ENCODE measurements at places on chromosomes 2 and 18.

DNA sequence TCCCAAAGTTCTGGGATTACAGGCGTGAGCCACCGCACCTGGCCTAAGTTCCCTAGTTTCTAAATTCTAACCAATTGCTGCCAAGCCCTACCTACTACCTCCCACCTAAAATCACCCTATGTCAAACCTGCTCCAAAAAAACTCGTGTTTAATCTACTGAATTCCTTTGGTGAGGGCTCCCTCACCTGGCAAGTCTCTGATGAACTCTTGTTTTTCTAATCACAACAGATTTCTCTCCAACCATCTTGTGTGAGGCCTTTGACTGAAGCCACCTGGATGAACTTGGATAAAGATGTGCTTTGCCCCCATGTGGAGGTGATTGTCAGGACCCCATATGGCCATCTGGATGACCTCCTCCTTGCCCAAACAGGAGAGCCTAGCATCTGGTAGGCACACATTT, 17.4 kb upstream of the SLC35G4 start:
- no peak for DNase-seq

- no peak for DNase-seq
Measured at GRCh38 chr2:105858868-105859693, 114.4 kb downstream of the NCK2 start.

- DNase-seq = no peak
Measured at GRCh38 chr18:13280070-13280795, 61.7 kb downstream of the LDLRAD4 start.

- no peak for DNase-seq
Measured at GRCh38 chr2:20615068-20615465, 35.8 kb downstream of the HS1BP3 start.

DNA sequence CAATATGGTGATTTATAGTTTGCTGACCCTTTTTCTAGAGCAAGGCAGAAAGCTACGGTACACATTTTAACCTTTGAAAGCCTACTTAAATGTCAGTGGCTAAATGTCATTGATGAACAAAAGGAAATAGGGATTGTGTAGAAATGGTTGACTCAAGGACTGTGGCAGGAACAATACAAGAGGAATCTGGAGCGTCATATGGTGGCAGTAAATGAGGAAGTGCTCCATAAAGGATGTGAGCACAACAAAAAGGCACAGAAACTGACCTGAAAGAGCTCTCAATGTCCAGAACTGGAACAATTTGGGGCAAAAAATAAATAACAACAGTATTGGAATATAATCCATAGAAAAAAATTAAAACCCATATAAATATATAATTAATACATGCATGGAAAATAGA, 443.9 kb upstream of the VRK2 start:
- DNase-seq = no peak

DNA sequence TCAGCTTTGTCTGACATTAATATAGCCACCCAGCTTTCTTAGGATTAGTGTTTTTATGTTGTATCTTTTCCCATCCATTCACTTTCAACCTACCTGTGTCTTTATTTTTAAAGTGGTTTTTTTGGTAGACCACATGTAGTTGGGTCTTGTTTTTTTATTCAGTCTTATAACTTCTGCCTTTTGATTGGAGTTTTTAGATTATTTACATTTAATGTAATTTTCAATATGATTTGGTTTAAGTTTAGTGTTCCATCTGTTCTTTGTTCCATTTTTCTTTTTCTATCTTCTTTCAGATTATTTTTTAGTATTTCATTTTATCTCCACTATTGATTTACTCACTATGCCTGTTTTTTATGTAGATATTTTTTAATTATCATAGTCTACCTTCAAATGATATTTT, 13.1 kb upstream of the MSTN start:
- no peak for DNase-seq

GRCh38 chr2:241770185-241770935, 6.3 kb upstream of the GAL3ST2 start:
- DNase-seq = no peak

DNA sequence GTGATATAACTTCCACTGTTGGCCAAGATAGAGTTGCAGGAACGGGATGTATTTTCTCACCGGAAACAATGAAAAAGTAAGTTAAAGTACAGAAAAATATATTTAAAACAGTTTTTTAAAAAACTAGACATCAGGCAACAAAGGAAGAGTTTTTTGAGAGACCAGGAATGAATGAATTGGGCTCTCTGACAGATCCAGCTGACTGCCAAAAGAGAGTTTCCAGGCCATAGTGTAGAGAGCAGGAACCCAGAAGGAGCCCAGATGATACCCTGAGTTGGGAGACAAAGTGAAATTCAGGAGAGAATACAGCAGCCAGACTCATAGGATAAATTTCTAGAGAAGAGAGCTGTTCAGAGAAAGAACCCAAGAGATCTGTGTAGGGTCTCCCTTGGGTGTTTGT, 362.6 kb upstream of the SMIM21 start:
- no peak for DNase-seq

DNA sequence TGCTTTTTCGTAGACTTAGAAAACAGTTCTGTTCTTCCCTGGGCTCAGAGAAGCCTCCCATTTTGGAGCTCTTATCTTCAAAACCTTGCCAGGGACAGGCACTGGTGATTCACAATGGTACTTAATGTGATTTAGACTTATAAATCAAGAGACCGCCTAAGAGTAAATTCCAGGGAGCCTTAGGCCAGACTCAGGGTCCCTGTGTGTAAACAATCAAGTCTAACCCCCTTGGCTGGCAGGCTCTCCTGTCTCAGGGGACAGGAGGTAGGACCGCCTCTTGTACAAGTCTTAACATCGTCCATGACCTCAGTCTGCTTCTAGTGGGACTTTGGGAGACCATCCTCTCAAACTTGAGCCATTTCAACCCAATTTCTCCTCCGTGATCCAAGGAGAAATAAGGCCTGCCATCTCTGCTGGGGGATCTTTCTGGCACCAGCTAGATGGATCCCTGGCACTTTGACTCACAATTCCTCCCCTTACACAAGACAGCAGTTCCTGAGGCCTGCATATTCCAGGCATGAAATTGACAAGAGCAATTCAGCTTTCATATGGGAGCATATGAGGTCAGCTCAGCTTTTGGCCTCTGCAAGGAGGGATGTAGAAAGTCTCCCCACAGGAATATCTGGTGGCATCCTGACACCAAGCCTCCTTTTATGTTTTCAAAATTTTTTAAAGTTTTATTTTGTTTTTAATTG, 487.0 kb downstream of the TNS1 start:
- DNase-seq = no peak

Data from RPMI7951 (cell line).